NCI-H187 treated with DMSO at 0.1 percent for 48 hours (cell line): ENCODE measurements at places on chromosomes 6 and 20.

DNA sequence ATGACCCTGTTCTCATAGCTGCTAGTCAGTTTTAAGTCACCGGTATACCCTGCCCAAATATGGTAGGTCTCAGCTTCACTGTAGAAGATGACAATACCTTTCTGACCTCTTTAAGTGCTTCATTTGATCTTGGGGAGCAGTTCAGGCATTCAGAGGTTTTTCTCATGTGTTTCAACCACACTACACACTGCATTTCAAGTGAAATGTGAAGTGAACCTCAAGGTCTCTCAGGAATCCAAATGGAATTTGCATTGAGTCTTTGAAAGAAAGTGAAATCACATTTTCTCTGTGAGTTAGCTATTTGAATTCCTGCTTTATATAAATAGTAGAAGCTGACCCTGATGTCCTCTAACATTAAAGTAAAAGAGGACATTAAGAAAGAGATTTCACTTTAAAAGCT lies 461.6 kb downstream of the ADGRB3 start:
- DNase-seq, result no peak

DNA sequence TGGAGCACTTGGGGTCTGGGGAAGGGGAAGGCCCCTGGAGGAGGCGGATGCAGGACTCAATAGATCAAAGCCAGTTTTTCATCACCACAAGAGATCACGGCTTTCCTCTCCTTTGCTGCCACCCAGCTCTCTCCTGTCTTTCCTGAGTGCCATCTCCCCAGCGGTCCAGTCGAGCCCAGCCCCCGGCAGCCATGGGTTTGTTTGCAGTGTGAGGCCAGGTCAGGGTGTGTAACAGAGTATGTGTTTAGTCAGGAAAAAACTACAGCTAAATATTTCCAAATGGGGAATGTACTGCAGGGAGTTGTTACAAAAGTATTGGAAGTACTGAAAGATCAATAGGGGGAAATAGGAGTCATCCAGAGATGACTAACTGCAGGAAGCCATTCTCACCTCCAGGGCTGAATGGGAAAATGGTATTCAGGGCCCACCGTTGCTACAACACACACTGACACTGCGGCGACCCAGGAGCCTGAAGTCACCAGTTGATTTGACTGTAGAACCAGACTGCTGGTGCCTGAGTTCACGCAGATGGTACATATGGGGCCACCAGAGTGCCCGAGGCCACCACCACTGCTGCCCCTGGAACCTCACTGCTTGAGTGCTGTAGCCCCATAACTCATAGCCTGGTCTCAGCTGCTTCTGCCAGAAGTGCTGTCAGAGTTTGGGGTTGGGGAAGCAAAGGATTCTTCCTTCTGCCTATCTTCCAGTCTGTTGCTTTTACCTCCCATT lies 23.6 kb upstream of the FANCE start:
- no peak for DNase-seq

GRCh38 chr20:25250508-25250907 lies 2.6 kb downstream of the PYGB start:
- DNase-seq, result no peak

DNA sequence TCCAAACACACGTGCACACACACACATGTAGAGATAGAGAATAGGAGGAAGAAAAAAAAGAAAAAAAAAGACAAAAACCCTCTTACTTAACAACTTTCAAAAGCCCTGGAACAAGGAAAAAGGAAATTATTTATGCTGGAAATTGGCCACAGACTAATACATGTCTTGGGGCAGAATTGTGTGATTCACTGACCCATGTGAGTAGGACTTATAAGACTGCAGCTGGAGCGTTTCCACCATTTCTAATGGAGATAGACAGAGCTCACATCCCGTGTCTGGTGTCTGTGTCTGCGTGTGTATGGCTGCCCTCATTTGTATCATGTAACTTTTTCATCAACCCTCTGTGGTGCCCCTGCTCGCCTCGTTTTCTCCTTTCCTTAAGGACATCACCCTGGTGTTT lies 99.8 kb upstream of the PDE10A start:
- no peak for DNase-seq

GRCh38 chr6:139135578-139136545 lies 982 bp downstream of the HECA start:
- DNase-seq, result no peak

- DNase-seq, result no peak
These were observed 7.7 kb upstream of the BICRAL start for GRCh38 chr6:42774201-42774600.

- no peak for DNase-seq
These were observed 27.1 kb downstream of the BCAS1 start for GRCh38 chr20:54043076-54043967.

GRCh38 chr6:150458579-150458978 lies 89.8 kb downstream of the IYD start:
- DNase-seq, result no peak

- DNase-seq, result no peak
These were observed 35.7 kb upstream of the SNRPB2 start for GRCh38 chr20:16694161-16694560.

- no peak for DNase-seq
These were observed 3.4 kb downstream of the ADA start for GRCh38 chr20:44648068-44648467.

DNA sequence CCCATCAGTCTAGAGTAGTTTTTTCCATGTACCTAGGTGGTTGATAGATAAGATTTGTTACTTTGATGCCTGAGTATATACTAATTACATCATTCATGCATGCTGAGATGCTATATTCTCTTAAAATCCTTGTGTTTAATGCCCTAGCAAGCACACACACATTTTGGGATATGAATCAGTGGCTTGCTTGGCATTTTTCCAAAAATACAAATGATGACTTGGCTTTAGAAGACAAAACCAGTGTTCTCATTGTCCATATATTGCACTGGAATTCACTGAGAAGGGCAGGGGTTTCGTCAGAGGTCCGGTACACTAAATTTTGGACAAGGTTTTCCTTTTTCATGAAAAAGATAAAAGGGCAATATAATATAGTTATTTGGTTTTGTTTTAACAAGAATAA lies 24.9 kb downstream of the GTPBP2 start:
- no peak for DNase-seq

DNA sequence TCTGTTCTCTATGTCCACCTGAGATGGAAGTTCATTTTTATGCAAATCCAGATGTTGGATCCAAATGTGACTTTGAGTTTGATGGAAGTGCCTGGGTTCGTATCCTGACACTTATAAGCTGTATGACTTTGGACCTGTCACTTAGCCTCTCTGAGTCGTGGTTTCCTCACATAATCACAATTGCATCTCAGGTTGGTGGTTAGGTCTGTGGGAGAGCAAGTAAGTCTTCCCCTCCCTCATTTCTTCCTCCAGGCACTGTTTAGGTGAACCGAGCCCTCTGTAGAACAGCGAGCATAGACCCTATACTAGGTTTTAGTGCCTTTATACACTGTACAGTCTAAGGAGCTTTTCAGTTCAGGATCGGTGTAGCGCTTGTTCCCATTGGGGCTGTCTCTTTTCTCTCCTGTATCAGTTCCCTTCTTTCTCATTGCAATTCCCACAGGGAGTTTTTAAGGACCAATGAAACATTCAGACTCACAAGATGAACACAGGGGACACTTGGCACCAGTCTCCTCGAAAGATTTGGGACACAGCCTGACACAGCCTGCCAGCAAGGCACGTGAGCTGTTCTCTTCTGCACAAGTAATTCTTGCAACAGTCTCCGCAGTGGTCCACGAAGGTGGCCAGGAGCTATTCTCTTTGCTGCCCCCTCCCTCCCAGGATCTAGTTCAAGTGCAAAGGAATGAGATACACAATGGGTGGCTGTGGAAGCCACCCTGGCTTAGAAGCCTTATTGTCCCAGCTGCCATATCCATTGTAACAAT lies 11.8 kb downstream of the TOX2 start:
- no peak for DNase-seq

- DNase-seq, result no peak
These were observed 363.3 kb downstream of the KIF16B start for GRCh38 chr20:16209951-16210361.

- DNase-seq, result no peak
These were observed 667.5 kb downstream of the UTRN start for GRCh38 chr6:144952456-144953240.

DNA sequence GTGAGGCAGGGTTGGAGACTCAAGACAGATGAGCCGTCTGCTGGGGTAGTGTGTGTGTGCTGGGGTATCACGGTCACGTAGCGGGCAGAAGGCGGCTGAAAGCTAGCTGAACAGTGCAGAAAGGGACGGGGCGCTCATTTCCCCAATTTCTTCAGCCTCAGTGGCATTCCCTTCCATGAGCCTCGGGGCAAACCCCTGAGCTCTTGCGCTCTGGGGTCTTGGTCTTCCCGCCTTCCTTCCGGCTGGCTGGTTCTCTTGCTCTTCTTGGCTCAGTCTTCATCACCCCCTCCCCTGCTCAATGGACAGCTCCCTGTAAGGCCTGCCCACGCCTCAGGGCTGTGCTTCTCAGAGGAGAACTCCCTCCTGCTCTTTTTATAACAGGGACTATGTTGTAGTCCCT lies 15.5 kb upstream of the TMEM181 start:
- DNase-seq, result no peak

DNA sequence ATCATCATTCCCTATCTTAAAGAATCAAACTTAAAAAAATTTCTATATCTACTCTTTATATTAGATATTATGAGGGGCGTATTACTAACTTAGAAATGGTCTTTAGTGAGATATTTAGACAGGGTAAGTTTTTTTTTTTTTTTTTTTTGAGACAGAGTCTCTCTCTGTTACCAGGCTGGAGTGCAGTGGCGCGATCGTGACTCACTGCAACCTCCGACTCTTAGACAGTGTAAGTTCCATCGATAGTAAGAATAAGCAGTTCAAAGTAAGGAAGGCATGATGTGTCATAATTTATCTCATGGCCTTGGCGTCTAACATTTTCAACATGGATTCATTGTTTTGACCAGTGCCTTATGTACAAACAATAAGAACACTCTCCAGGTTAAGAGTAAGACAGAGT lies 72.4 kb downstream of the MLIP start:
- DNase-seq, result no peak

GRCh38 chr20:48467622-48468021 lies 360.2 kb downstream of the PREX1 start:
- DNase-seq, result no peak

DNA sequence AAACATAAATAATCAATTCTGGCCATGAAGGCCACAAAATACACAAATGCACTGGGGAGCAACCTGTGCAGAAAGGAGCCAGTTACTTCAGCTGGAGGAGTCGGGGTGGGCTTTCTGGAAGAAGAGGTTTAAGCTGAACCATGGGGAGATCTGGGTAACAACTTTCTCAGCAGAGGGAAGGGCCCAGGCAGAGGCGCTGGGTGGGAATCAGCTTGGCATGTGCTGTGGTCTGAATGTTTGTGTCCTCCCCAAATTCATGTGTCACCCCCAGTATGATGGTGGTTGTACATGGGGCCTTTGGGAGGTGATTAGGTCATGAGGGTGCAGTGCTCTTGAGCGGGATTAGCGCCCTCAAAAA lies 107.9 kb downstream of the SYCP2 start:
- DNase-seq, result no peak

DNA sequence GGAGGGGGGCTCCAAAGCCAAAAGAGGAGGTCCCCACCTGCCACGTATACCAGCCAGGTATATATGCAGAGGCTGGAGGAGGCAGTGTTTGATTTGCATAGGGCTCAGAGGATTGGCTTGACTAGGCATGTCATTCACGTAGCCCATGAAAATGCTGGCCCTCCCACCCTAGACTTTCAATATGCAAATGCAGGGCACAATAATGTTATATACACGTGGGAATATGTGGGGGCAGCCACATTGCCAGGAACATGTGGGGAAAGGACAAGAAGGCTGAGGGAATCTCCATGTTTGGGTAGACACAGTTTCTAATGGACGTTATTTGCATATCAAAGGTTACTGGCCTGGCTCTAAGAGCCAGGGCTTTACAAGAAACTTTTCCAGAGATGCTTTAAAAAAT lies 301.8 kb downstream of the FARS2 start:
- DNase-seq, result no peak

DNA sequence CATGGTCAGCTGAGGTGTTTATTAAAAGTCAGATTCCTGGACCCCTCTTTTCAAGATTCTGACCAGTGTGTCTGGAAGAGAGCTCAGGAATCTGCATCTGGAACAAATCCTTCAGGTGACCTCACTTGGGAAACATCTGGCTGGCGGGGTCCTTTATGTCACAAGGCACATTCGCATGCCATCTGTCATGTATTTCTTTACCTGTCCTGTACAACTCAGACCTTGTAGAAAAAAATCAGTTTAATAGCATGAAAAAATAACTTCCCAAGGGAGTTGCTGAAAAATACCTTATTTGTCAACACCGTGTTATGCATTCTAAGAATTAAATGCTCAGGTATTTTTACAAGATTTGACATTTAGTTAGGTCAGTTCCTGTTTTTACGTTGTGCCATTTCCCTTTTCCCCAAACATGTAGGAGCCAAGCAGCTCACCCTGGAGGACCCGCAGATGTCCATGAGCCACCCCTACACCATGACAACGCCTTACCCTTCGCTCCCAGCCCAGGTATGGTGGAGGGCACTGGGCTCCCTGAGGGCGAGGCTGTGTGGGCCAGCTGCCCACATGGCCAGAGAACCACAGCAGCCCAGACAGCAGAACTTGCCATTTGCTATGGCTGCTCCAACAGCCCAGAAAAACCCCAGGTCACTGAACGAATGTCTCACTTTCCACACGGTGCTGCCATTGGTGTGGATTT lies 4.0 kb downstream of the IRF4 start:
- no peak for DNase-seq

- no peak for DNase-seq
These were observed 37.5 kb downstream of the LAMA4 start for GRCh38 chr6:112216662-112217551.

DNA sequence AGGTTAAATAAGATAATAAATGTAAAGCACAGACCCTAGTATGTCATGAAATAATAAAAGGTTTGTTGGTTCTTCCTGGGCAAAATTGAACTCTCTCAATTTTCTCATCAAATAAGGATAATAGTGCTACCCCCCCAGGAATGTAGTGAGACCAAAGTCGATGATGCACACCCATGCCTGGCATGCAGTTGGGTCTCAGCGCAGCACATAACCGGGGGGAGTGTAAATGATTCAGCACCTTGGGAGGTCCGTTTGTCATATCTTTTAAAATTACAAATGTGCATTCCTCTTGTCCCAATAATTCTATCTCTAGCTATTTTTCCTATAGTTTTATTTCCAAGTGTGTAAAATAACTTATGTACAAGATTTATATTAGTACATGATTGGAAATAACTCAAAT lies 31.3 kb upstream of the CCDC167 start:
- no peak for DNase-seq

- no peak for DNase-seq
These were observed 586.6 kb downstream of the KIF16B start for GRCh38 chr20:15986690-15987089.

GRCh38 chr6:100311707-100312251 lies 152.9 kb downstream of the SIM1 start:
- no peak for DNase-seq

GRCh38 chr6:160583794-160584193 lies 80.3 kb downstream of the LPA start:
- no peak for DNase-seq
